ENCODE measurements at places on chromosomes 1 and 21.

DNA sequence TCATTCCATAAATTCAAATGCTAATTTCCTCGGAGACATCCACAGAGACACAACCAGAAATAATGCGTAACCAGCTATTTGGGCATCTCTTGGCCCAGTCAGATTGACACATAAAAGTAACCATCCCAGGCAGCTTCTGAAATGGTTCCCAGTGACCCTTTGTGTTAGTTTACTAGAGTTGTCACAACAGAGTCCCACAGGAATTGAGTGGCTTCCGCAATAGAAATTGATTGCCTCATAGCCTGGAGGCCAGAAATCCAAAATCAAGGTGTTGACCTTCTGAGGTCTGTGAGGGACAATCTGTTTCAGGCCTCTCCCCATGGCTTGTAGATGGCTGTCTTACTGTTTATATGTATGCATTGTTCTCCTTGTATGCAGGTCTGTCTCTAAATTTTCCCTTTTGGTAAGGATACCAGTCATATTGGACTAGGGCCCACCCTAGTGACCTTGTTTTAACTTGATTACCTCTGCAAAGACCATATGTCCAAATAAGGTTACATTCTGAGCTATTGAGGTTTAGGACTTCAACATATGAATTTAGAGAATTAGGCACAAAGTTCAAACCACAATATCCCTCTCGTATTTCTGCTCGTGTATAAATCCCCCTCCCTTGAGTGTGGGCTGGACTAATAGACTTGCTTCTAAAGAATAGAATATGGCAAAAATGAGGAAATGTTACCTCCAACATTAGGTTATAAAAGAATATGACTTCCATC, 78.2 kb upstream of the FGGY start:
- DNase-seq, result no peak

DNA sequence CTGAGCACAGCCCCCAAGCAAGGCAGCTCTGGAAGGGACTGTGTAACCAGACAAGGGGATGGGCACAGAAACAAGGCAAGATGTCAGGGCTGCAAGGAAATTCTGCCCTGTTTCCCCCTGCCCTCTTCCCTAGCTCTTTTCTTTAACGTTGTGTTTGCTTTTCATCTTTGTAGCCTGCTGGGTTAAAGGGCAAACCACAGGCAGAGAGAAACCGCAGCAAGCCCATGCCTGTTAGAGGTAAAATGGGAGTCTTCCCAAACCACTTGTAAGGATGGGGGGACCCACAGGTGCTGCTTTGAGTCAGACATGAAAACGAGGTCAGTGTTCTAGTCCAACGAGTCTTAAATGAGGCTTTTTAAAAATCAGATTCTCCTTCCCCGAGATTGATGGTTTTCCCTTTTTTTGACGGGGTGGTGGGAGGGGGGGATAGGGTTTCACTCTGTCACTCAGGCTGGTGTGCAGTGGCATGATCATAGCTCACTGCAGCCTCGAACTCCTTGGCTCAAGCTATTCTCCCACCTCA, 13.3 kb downstream of the TGFBR3 start:
- no peak for DNase-seq

- no peak for DNase-seq
Measured at GRCh38 chr21:34928637-34929036, 120.5 kb downstream of the RUNX1 start.

- DNase-seq, result no peak
Measured at GRCh38 chr1:161981735-161982506, 41.7 kb downstream of the OLFML2B start.

DNA sequence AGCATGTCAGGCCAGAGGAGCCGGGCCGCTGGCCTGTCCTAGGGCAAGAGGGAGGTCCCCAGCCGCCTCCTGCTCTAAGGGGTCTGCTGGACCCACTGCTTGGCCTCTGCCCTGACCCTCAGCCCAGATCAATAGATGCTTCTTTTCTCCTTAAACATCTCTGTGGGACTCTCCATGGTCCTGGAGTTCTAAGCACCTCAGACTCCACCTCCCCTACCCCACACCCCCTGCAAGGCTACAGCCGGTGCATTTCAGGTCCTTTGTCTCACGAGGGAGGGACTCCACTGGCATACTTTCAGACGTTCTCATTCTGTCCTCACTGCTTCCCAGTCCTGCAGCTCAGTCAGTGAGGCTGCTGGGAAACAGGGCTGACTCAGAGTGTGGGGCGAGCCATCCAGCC, 11.0 kb downstream of the CNTN2 start:
- DNase-seq, result no peak

DNA sequence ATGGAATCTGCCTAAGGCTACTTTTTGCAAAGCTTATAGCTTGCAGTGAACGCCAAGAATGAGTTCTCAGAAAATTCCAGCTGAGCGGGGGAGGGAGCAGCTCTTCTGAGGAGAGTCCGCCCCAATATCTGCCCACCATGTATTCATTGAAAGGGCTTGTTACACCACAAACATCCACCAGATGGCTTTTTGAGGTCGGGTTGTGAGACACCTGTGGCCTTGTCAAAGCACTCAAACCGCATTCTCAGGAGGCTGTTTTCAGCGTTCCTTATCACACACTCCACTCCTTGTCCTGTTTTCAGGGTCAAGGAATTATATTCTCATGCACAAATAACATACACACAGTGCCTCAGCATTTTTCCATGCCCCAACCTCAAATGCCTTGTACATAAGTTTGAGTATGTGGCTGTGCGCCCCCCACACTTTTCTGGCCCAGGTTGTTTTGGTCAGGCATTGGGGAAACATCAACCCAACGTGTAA, 3.9 kb upstream of the C4BPB start:
- DNase-seq, result peak; percentile 71

DNA sequence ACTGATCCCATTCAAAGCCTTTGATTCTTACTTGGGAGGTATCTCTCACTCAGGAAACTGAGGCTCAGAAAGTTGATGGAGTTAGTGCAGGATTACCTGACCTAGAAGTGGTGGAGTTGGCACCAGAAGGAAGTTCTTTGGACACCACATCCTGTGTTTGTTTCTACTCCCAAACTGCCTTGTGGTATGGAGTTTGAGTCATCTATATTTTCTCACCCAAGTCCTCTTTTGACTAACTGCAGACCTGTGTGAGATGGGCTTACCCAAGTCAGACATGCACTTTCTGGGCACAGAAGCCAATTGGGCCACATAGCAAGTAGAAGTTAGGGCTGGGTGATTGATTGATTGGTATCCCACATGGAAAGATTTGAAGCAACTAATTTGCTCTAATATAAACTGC, 36.1 kb downstream of the FGGY start:
- peak; percentile 35 for DNase-seq

- DNase-seq, result no peak
Measured at GRCh38 chr1:206472886-206473285, 2.6 kb downstream of the IKBKE start.

- DNase-seq, result no peak
Measured at GRCh38 chr21:42475526-42476387, 20.3 kb downstream of the RSPH1 start.

GRCh38 chr1:217620814-217621213, 10.1 kb downstream of the GPATCH2 start:
- DNase-seq, result no peak

DNA sequence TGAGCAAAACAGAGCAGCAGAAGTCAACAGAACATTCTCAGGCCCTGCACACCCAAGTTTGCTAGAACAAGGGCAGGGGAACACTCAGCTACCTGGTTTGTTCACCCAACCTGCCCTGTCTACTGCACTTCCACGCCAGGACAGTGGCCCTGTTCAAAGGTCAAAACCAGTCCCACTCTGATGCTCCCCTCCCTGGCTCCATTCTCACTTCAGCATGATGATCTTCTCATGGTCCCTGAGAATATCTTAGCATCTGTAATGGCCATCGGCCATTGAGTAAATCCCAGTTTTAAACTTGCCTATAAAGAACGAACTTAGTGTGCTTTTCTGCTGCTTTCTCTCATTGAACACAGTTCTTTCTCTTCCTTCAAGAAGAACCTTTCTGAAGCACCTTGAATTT, 293.6 kb downstream of the SMYD3 start:
- DNase-seq, result no peak

GRCh38 chr21:33949516-33950430, 34.2 kb upstream of the ATP5PO start:
- no peak for DNase-seq

DNA sequence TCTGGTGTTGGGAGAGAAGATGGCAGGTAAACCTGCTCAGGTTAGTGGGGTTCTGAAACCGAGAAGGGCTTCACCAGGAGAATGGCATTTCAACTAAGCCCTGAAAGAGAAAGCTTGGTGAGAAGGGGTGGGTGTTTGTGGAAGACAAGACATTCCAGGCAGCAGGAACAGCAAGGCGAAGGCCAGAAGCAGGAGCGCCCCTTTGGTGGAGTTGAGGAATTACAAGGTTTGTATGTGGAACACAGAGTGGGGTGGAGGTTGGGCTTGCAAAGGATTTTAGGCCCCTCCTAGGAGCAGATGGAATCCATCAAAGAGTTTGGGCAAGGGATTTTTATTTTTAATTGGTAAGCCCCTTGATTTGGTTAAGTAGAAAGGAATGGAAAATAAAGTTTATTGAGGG, 24.8 kb upstream of the ELOA start:
- DNase-seq, result peak; percentile 57

- no peak for DNase-seq
Measured at GRCh38 chr1:93296555-93297154, 49.1 kb upstream of the DR1 start.

- peak; percentile 99 for DNase-seq
Measured at GRCh38 chr1:2212532-2213491, 15.3 kb upstream of the SKI start.

DNA sequence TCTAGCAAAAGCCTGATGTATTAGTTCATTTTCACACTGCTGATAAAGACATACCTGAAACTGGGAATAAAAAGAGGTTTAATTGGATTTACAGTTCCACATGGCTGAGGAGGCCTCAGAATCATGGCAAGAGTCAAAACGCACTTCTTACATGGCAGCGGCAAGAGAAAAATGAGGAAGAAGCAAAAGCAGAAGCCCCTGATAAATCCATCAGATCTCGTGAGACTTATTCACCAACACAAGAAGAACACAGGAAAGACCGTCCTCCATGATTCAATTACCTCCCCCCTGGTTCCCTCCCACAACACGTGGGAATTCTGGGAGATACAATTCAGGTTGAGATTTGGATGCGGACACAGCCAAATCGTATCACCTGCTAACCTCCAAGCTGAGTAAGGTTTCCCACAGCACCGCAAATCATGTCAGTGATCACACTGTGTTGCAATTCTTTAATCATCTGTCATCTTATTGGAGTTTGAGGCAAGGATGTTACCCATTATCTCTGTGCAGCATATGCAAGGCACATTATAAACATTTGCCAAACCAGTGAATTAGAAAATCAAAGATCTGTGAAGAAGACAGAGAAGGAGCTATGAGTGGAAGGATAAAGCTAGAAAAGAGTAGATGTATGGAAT, 128.5 kb downstream of the ZNF281 start:
- no peak for DNase-seq

GRCh38 chr1:98659879-98660278, 1.6 kb upstream of the SNX7 start:
- DNase-seq, result no peak

All from cardiac fibroblast (primary cell).